ENCODE measurements at places on chromosomes 7 and 10. TPM values are rescaled to one million over a fixed set of nuclear protein-coding genes. Genes with fewer than 3 reads are reported as not detected.

- H3K27me3 ChIP-seq: no peaks in the 10 kb centered on the region
- peak; percentile 24 for DNase-seq
- H3K4me1 ChIP-seq: no peaks in the 10 kb centered on the region
- H3K36me3 ChIP-seq: peaks cover 1% of the 10 kb centered on the region
These were observed 217.1 kb downstream of the DIP2C start for GRCh38 chr10:472241-472910.

DNA sequence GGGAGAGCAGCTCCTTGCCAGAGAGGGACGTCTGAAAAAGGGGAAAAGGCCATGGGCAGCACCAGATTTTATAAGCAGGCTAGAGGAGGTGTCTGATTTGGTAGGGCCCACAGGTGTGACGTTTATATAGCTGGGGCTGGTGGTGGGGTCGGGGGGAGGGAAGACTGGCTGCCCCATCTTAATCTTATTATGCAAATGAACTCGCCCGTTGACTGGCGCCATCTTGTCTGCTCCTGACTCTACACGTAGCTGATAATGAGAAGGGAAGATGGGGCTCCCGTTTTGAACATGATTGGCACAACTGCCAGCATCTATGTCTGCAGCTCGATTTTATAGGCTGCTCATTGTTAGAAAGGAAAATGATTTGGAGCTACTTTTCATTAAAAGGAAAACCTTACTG is 28.6 kb upstream of the CADPS2 start:
- H3K4me1 ChIP-seq: no peaks in the 10 kb centered on the region
- DNase-seq: no peak
- no peaks in the 10 kb centered on the region for H3K27me3 ChIP-seq
- no peaks in the 10 kb centered on the region for H3K36me3 ChIP-seq
- no peak overlapping the region for H3K4me3 ChIP-seq

DNA sequence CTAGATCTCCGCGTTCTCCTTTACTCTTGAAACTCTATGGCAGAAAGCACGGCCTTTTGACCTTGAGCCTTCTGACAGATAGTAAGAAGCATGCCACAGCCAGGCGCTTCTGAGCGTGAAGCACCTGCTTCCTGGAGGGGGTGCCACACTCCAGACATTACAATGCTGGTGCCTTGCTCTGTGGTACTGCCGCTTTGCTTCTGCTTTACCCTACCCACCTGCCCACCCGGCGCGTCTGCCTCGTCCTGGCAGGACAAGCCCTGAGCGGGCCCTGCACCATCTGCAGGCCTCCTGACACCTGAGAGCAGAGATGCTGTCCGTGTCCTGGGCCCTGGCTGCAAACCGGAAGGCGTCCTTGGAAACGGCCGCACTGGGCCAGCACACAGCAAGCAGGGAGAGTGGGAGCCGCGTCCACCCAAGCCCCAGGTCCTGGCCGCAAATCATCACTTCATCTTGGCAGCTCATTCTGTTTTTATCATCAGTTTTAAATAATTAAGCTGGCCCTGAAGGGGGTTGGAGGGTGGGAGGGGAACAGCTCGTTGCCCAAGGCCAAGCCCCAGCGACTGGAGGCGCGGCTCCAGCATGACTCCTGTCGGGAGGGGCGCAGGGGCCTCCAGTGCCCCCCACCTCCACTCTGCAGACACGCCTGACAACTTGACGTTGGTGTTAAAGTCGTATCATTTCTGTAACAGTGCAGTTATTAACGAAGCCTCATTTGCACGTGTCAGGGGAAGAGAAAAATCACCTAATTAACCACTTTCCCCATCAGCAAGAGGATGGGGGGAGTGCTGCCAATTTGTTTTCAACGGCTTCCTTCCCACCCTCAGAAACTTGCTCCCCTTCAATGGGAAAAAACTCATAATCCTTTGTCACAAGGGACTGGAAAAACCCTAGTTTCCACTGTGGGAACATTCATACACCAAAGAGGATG is 132.2 kb downstream of the MAD1L1 start:
- DNase-seq: no peak
- no peaks in the 10 kb centered on the region for H3K36me3 ChIP-seq
- H3K27me3 ChIP-seq: no peaks in the 10 kb centered on the region

Gene FAM3C
- total RNA-seq: 24.3 TPM

- H3K27ac ChIP-seq: peak overlapping the region; percentile 93
- H3K36me3 ChIP-seq: no peaks in the 10 kb centered on the region
- no peaks in the 10 kb centered on the region for H3K27me3 ChIP-seq
- H3K4me3 ChIP-seq: peak overlapping the region; percentile 60
- DNase-seq: no peak
- peaks cover 42% of the 10 kb centered on the region for H3K4me1 ChIP-seq
These were observed 1.7 kb downstream of the EGFR start for GRCh38 chr7:55020466-55020871.

- H3K4me1 ChIP-seq: no peaks in the 10 kb centered on the region
- no peak for DNase-seq
- no peak overlapping the region for H3K4me3 ChIP-seq
- H3K27ac ChIP-seq: no peak overlapping the region
These were observed 32.0 kb downstream of the CPXM2 start for GRCh38 chr10:123859653-123860050.

DNA sequence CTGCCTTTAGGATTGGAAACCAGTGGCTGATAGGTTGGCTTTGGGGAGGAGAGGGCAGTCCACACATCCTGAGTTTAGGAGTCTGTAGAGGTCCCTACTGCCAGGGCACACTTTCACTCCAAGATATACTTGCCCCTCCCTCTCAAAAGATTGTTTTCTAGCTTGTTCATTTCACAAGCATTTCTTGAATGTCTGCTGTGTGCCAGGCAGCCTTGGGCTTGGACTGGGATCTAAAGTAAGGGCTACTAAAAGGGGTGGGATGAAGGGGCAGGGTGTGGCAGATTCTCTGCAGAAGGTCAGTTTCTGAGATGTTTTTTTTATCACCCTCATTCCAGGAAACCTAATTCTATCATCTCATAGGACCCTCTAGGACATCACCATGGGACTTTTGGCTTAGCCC is 272.4 kb downstream of the SKAP2 start:
- no peaks in the 10 kb centered on the region for H3K4me1 ChIP-seq
- no peaks in the 10 kb centered on the region for H3K27me3 ChIP-seq
- H3K4me3 ChIP-seq: no peak overlapping the region

- peak overlapping the region; percentile 94 for H3K4me3 ChIP-seq
- H3K27ac ChIP-seq: peak overlapping the region; percentile 96
- DNase-seq: no peak
- no peaks in the 10 kb centered on the region for H3K27me3 ChIP-seq
These were observed 474 bp upstream of the NSMCE4A start for GRCh38 chr10:121975295-121976086.

DNA sequence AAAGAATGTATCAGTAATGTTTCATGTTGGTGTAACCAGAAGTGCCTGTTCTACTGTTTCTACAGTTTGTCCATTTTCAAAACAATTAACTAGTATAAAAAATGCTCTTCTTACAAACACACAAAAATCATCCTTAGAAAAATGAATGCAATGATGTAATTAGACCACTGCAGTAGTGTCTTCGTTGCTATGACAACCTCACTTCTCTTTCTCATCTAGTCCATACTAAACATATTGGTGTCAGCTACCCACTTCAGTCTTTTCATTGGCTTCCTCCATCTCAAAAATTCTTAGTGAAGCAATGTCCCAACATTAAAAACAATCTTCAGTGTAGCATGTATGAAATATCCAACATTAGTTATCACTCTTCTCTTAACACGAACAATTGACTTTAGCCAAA is 1265.8 kb downstream of the REEP3 start:
- H3K4me1 ChIP-seq: no peaks in the 10 kb centered on the region
- no peaks in the 10 kb centered on the region for H3K27me3 ChIP-seq
- H3K27ac ChIP-seq: no peak overlapping the region
- no peak for DNase-seq
- H3K4me3 ChIP-seq: no peak overlapping the region
- no peaks in the 10 kb centered on the region for H3K36me3 ChIP-seq

- no peak overlapping the region for H3K4me3 ChIP-seq
- H3K27ac ChIP-seq: no peak overlapping the region
- peaks cover 1% of the 10 kb centered on the region for H3K4me1 ChIP-seq
- no peaks in the 10 kb centered on the region for H3K27me3 ChIP-seq
- no peaks in the 10 kb centered on the region for H3K36me3 ChIP-seq
These were observed 87.9 kb downstream of the KMT2C start for GRCh38 chr7:152347888-152348287.

DNA sequence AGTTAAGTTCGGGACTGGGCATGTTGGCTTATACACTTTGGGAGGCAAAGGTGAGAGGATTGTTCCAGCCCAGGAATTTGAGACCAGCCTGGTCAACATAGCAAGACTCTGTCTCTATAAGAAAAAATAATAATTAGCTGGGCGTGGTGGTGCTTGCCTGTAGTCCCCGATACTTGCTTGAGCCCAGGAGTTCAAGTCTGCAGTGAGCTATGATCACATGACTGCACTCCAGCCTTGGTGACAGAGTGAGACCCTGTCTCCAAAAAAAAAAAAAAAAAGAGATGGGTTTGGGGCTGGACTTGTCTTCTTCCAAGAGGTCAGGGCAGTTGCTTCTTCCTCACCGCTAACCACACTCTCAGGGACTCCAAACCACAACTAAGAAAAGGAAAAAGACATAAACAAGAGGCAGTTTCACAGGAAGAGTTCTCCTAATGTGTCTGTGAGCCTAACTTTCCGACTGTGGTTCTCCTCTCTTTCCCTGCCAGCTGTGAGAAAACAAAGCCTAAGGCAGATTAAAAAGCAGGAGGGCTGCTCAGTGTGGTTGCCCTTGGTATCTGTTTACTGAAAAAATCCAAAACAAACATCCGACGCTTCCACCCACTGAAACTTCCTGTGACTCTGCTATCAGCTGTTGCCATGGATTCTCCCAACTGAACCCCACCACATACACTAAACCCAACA is 2.4 kb upstream of the SERPINE1 start:
- peaks cover 21% of the 10 kb centered on the region for H3K4me1 ChIP-seq
- peak overlapping the region; percentile 96 for H3K27ac ChIP-seq
- no peaks in the 10 kb centered on the region for H3K36me3 ChIP-seq
- no peak overlapping the region for H3K4me3 ChIP-seq
- H3K27me3 ChIP-seq: no peaks in the 10 kb centered on the region
- no peak for DNase-seq

Gene NME8
- total RNA-seq: 0.09 TPM

Gene CFAP70
- total RNA-seq: 2.3 TPM

DNA sequence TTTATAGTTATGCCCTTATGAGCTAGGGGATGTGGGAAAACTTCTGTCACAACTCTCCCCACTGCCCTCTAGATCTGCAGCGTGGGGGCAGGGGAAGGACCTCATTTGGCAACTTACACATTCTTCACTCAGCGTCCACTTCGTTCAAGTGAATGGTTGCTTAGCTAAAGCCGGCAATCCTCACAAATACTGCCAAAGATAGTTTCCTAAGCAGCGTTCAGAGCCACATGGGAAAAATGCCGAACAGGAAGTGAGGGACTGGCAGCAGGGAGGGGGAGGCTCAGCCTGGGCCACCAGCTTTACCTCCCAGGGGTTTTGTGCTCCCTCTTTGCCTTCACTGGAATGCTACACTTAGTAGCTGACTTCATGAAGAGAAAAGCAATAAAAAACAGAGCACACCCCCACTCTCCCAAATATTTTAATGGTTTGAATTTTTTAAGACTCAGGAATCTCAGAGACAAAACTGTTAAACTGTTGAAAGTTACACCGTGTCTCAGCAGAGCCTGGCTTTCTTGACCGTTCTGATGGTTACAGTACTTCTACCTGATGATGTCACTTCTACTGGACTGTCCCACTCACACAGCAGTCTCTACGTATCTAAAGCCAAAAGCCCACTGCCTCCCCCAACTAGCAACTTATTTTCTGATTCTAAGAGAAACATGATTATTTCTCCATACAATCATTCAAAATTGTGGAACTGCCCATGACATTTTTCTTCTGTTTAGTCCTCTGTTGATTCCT is 10.4 kb downstream of the GRM3 start:
- H3K4me1 ChIP-seq: no peaks in the 10 kb centered on the region
- no peak overlapping the region for H3K27ac ChIP-seq
- no peaks in the 10 kb centered on the region for H3K36me3 ChIP-seq
- no peak for DNase-seq
- H3K27me3 ChIP-seq: no peaks in the 10 kb centered on the region

- H3K4me1 ChIP-seq: peaks cover 26% of the 10 kb centered on the region
- DNase-seq: no peak
- no peaks in the 10 kb centered on the region for H3K36me3 ChIP-seq
- H3K4me3 ChIP-seq: no peak overlapping the region
- H3K27me3 ChIP-seq: no peaks in the 10 kb centered on the region
These were observed 14.3 kb upstream of the TLX1 start for GRCh38 chr10:101116754-101117153.

GRCh38 chr7:70620333-70621055 is 511.4 kb upstream of the GALNT17 start:
- H3K27ac ChIP-seq: peak overlapping the region; percentile 12
- H3K27me3 ChIP-seq: no peaks in the 10 kb centered on the region
- H3K4me1 ChIP-seq: peaks cover 3% of the 10 kb centered on the region
- no peak for DNase-seq
- no peaks in the 10 kb centered on the region for H3K36me3 ChIP-seq

- H3K4me3 ChIP-seq: no peak overlapping the region
- H3K4me1 ChIP-seq: no peaks in the 10 kb centered on the region
- no peak overlapping the region for H3K27ac ChIP-seq
- DNase-seq: no peak
- no peaks in the 10 kb centered on the region for H3K36me3 ChIP-seq
- no peaks in the 10 kb centered on the region for H3K27me3 ChIP-seq
These were observed 45.1 kb upstream of the CDK14 start for GRCh38 chr7:90551036-90551435.
